GF-D8 (cell line): ENCODE measurements at places on chromosomes 12 and 14.

DNA sequence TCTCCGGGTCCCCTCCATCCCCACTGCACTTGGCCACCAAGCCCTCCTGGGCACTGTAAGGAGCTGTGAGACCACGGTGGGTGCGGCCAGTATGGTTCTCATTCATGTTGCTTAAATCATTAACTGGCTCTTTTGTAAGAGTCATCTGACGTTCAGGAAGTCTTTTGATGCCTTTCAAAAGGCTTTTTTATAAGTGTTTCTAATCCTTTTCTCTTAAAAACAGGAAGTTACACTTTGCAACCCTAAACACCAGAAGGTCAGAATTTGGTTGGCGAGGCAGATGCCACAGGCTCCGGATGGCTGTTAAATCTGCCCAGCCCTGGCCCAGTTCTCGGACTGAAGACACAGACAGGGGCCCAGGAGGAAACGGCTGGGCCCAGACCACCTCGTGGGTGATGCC lies 26.1 kb upstream of the DIO3 start:
- peak; percentile 39 for DNase-seq

DNA sequence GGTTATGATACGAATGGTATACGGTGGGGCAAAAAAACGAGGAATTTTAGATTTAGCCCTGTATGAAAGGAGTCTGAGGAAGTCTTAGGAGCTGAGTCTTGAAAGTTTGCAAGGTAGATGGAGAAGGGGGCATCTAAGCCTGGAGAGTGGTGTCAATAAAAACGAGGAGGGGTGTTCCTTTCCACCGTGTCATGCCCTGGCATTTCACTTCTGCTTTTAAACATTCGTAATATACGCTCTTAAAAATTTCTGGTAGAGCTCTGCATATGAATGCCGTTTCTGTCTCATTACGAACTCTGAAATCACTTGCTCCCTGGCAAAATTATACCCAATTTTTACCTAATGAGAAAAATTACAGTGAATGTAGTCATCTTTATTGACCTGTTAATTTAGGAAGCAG lies 170.2 kb downstream of the ERC1 start:
- DNase-seq = no peak

DNA sequence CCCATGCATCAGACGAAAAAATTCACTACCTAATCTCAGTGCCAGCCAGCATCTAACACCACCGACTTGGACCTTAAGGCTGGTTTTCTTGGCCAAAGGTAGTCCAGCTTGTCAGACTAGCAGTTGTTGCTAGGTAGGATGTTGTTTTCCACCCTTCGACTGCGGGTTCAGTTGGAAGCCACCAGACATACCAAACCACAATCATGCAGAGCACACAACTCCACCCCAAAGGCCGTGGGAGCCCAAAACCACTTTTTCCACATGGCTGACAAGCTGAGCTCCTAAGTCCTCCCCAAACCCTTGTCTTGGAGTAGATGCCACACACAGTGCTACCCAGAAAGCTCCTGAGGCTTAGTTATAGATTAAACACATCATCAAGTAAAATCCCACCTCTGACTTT lies 46.8 kb downstream of the LRIG3 start:
- no peak for DNase-seq

DNA sequence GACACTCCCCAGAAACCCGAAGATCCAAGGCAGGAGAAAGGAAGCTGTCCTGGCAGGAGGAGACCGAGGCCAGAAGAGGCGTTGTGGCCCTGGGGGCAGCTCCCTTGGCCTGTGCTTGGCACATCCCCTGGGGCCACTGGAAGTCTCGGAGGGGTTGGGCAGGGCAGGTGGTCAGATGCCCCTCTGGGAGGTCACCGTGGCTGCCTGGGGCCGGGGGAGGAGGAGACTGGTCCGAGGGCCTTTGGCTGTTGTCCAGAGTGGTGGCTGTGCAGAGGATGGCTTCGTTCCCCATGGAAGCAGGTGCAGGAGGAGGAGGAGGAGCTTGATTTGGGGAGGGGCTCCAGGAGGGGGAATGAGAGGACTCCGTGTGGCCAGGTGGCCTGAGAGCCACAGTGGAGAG lies 3.3 kb upstream of the NUDT14 start:
- DNase-seq = no peak

DNA sequence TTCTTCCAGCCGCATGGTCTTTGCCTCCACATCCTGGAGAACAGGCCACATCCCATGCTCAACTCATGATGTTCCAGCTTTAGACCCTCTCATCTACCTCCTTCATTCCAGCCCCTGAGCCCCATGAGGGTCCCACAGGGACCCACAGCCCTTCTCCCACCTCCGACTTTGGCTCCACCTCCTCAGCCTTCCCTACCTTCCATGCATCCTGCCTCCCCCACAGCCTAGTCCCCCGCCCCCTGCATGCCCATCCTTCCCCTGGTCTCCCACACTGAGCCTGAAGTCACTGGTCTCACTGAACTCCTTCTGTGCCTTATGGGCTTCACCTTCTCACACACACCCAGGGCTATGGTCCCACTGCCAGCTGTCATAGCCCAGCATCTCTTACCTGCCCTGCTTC lies 9.8 kb downstream of the RAPGEF3 start:
- no peak for DNase-seq

- DNase-seq = no peak
These were observed 138.1 kb upstream of the HIF1A start for GRCh38 chr14:61557262-61557661.

- DNase-seq = no peak
These were observed 18.6 kb downstream of the LTBP2 start for GRCh38 chr14:74593241-74593953.

DNA sequence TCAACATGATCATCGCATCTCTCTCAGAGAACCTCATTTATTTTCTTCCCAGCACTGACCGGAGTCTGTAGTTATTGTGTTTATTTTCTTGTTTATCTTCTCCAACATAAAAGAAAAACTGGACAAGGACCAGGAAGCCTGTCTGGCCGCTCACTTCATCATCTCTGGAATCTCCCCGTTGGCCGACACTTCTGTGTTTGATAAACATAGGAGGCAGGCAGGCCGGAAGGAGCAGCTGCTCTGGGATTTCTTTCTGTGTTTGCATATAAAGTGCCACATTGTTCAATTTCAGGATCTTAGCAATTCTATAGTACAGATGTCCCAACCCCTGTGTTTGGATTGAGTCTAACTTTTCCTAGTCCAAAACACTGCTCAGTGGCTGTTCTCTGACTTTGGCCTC lies 53.3 kb downstream of the ACACB start:
- DNase-seq = no peak

- DNase-seq = peak; percentile 10
These were observed 17.5 kb downstream of the RAD51B start for GRCh38 chr14:67837011-67837624.

DNA sequence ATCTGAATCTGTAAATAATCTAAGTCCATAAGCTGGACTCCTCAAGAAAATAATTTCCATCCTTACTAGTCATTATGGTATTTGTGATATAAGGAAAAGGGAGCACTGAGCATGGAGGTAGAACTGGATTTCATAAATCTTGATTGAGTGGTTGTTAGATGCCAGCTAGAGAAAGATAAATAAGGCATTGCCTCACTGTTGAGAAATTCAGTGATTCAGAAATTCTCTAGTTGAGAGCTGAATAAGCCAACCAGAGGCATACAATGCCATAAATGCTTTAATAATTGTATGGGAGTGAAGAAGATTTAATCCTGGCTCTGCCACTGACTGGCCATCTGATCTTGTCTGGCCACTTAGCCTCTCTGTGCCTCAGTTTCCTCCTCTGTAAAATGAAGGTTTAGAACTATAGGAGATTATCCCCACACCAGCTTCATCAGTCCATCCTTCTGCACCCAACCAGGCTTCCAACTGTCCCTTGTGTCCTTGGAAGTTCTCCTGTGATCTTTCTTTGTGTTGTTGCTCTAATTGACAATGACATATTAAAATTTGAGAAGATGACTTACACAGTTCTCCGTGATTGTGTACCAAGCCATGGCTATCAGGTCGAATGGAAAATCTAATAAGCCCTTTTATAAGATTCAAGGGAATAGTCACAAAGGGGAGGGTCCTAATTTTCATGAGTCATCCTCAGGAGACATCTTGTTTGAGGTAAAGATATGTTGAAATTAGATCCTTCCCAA lies 394.3 kb downstream of the EGLN3 start:
- DNase-seq = no peak

GRCh38 chr12:20368114-20368650 lies at the start of gene PDE3A:
PDE3A (plus strand) TSS chr12:20368537; CDS start chr12:20369285, 748 bp downstream.
- DNase-seq = no peak

DNA sequence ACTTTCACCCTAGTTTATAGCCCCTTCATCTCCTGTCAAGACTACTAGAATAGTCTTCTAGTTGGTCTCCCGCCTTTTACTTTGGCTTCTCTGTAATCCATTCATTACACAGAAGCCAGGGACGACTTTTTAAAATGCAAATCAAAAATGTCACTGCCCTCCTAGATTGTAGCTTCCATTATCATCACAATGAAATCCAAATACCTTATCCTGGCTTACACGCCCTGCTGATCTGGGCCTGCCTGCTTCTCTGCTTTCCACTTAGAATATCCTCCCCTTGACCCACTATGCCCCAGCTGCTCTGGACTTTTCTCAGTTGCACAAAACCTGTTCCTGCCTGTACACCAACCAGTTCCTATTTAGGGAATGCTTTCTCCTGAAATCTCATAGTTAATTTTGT lies 4.5 kb upstream of the EEA1 start:
- DNase-seq = no peak

- DNase-seq = peak; percentile 82
These were observed 14.2 kb downstream of the BLTP3B start for GRCh38 chr12:100128512-100128908.

- no peak for DNase-seq
These were observed 325.2 kb upstream of the DIO2 start for GRCh38 chr14:80536456-80536855.

DNA sequence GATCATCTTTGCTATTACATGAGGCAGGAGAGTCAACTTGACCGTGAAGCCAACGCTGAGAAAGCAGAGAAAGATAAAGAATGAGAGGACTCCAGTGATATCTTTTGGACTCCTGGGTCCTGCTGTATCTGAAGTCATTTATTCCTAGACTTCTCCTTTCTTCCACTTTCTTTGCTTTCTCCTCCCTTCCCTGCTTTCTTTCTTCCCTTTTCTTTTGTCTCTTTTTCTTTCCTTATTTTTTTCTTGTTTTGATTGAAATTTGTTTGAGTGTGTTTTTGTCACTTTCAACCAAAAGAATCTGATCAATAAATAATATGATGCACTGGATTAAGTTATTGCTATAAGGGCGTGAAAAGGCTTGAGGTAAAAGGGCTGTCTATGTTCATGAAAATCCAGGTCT lies 13.4 kb upstream of the GALNT6 start:
- no peak for DNase-seq

GRCh38 chr14:51828017-51828797 lies 32.2 kb upstream of the GNG2 start:
- DNase-seq = peak; percentile 68

- no peak for DNase-seq
These were observed 745 bp downstream of the CAND1 start for GRCh38 chr12:67269633-67270573.

DNA sequence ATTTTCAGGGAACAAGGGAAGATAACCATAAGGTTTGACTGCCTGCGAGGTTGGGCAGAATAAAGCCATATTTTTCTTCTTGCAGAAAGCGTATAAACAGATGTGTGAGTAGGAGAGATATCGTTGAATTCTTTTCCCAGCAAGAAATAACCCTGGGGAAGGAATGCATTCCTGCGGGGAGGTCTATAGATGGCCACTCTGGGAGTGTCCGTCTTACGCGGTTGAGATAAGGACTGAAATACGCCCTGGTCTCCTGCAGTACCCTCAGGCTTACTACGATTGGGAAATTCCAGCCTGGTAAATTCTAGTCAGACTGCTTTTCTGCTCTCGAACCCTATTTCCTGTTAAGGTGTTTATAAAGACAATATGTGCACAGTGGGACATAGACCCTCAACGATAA lies 225.0 kb downstream of the LRIG3 start:
- DNase-seq = no peak

- no peak for DNase-seq
These were observed 340.7 kb downstream of the SLC16A7 start for GRCh38 chr12:59936534-59936933.

DNA sequence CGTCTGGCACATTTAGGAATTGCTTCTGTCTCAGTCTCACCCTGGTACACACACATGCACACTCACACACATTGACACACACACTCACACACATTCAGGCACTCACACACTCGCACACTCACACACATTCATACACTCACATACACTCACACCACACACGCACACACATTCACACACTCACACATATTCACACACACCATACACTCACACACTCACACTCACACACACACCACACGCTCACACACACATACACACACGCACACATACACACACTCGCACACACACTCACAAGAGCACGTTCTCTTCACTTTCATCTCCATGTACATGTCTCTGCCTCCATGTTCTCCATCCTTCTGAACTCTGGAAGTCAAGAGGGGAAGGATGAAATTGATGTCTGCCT lies 23.1 kb upstream of the SMUG1 start:
- DNase-seq = no peak

DNA sequence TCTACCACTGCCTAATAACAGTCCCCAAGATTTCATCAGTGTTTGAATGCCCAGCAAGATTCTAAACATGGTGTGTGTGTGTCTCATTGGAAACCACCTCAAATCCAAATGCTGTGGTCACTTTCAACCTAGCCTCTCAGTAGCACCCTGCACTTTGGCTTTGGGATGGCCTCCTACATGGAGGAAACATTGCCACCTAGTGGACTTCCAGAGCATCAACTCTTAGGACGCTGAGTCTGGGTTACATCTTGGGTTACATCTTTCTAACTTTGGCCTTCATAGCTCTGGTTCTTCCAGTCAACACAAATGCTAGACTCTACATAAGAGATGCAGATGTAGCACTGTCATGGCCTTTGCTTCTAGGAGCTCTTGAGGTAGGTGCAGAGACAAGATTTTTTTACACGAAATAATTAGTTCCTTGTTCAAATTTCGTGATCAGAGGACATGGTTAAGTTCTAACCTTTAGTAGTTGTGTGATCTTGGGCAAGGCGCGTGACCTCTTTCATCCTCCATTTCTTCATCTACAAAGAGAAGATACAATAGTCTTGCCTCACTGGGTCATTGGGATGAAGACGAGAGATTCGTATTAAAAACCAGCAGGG lies 113.5 kb upstream of the VASH1 start:
- DNase-seq = no peak

- no peak for DNase-seq
These were observed 150.3 kb downstream of the DAD1 start for GRCh38 chr14:22438742-22439141.

- no peak for DNase-seq
These were observed 410.2 kb downstream of the APAF1 start for GRCh38 chr12:99055299-99055698.

DNA sequence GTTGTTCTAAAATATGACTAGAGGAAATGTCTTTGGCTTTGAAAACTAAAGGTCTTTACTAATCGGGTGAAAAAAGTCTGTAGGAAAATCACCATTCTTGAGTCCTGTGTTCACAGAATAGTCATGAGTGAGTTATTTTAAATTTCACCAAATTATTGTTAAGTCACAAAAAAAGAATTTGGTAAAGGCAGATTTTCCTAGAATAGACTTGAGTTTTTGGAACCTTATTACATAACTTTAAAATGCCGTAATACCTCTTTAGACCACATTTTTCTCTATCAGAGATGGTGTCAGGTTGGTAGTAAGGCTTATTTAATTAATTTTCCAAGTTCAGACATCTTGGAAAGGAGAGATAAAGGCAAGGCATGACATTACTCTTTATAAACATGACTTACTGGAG lies 184.7 kb upstream of the GARIN2 start:
- DNase-seq = no peak
